ENCODE measurements at places on chromosomes 12 and 14. TPM values are rescaled to one million over a fixed set of nuclear protein-coding genes. Genes with fewer than 3 reads are reported as not detected.

Gene RNASE1
- not detected for total RNA-seq

Gene GYS2
- total RNA-seq = not detected

Gene APOLD1
- 14.7 TPM for total RNA-seq

Gene SYNDIG1L
- not detected for total RNA-seq

Gene STON2
- total RNA-seq = not detected

Gene MYH6
- total RNA-seq = not detected

Gene RHOJ
- total RNA-seq = 0.43 TPM

Gene KRT75
- not detected for total RNA-seq

Gene FOXM1
- total RNA-seq = 17.7 TPM

Gene RFX4
- not detected for total RNA-seq

Gene COCH
- total RNA-seq = 9.0 TPM

Gene AVPR1A
- not detected for total RNA-seq

Gene SLC16A7
- 31.2 TPM for total RNA-seq

Gene KIF26A
- under 0.01 TPM for total RNA-seq

Gene MDGA2
- not detected for total RNA-seq

Gene KLRC3
- not detected for total RNA-seq

Gene GPD1
- under 0.01 TPM for total RNA-seq

Gene GNB3
- 3.9 TPM for total RNA-seq

Gene RAD51AP1
- 9.3 TPM for total RNA-seq

Gene PLEKHG3
- total RNA-seq = 8.7 TPM

Gene KLRG1
- 0.43 TPM for total RNA-seq

Gene PCNX1
- 54.1 TPM for total RNA-seq

Gene NELL2
- total RNA-seq = not detected

Gene ASCL1
- total RNA-seq = not detected

Gene FOXN4
- total RNA-seq = not detected

Measured in fibroblast of villous mesenchyme (primary cell).